ENCODE measurements at places on chromosomes 13 and 19.
A peak's percentile ranks its signal among the peaks of the same experiment; 100 is the strongest.

DNA sequence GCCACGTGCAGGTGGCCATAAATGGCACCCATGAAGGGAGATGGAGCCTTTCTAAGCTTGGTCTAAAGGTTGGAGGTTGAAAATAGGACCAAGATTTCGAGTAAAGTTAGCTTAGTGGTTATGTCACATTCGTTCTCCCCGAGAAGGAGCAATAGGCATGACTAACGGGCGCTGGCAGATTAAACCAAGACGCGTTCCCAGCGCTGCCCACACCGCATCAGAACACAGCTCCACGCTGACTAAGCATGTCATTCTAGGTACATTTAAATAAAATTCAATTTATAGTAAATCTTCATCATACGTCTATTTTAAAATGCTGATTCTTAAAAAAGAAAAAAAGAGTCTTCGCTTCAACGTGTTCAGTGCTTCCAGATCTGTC lies 95.0 kb upstream of the IRS2 start:
- no peak for DNase-seq

DNA sequence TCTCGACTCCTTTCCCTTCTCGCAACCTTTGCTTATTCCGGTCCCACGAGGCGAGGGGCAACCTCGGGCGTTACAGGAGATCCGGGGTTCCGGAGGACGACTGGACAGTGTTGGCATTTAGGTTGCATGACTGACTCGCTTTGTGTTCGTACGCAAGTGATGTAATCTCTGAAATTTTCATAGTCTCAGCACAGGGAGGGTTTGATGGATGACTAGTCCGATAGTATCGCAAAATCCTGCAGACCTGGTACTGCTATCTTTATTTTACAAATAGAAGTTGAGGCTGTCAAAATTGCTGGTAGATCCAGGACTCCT lies 342 bp downstream of the DDX49 start:
- no peak for DNase-seq

- DNase-seq, result no peak
These were observed 702 bp upstream of the MAG start for GRCh38 chr19:35291259-35291658.

DNA sequence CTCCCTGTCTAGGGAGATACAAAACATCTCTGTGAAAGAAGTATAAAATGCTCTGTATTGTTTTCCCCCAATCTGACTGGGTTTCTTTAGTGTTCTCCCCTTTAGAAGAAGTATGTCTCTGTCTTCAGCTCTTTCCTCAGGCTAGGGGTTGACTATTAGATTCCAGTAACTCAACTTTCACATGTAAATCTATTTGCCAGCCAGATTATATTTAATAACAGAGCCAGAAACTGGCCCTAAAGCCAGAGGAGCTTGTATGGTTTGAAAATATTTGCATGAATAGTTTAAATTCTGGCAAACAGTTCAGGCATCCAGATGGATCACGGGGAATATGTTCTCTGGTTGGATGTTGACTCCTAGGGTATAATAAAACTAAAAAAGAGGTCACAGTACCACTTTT lies 22.3 kb upstream of the CYSLTR2 start:
- DNase-seq, result no peak

DNA sequence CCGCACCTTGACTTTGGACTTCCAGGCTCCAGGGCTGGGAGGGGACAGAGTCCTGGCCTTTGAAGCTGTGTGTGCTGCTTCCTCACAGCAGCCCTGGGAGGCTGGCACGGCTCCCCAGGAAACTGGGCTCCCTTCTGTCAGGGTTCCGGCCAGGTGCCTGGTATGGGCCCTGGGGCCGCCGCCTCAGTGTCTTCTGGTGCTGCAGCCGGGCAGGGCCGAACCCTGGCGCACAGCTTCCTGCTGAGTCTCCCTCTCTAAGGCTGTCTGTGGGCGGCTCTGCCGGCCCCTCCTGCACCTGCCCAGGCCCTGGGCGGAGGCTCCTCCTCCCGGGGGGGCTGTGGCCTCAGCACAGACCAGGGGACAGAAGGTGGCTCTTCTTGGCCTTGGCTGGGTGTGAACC lies 32.4 kb downstream of the GPX4 start:
- no peak for DNase-seq

GRCh38 chr13:48110931-48111721 lies 16.2 kb upstream of the MED4 start:
- no peak for DNase-seq

- no peak for DNase-seq
These were observed 747 bp upstream of the CACTIN start for GRCh38 chr19:3627351-3627723.

DNA sequence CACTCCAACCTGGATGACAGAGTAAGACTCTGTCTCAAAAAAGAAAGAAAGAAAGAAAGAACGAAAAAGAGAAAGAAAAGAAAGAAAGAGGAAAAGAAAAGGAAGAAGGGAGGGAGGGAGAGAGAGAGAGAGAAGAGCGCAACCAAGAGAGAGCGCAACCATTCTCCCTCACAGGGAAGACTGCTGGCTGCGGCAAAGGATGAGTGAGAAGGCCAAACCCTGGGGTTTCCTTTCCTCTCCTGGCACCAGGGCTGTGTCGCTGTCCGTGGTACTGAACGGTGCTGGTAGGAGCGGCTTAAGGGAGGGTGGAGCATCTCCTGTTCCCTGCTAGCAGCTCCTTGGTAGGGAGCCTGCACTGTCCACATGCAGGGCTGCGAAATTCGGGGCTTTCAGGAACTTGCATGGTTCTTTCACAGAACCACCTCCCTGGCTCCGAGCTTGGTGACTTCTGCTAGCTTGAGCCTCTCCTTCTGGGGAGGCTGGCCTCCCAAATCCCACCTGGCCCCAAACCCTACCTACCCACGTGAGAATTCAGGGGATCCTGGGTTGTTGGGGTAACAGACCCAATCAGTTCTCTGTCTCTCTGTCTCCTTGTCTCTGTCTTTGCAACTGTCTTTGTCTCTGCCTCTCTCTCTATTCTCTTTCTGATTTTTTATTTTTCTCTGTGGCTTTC lies 51.1 kb upstream of the ZNRF4 start:
- DNase-seq, result peak; percentile 53

DNA sequence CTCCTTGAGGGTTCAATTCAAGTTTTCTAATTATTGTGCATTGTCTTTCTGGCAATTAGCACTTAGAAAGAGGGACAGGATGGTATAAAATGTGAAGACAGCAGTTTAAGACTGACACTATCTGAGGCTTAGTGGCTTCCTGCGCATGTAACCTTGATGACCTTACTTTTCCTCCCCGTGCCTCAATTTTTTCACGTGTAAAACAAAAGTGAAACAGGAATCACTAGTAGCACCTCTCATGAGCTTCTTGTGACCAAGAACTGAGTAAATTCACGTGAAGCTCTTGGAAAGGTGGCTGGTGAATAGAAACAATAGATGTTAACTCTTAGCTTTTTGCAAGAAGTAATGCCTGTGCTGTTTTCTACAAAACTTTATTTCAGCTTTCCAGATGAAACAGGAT lies 233.9 kb downstream of the LMO7 start:
- DNase-seq, result no peak

Measured in GM12891 (cell line).